ENCODE measurements at places on chromosomes 13 and 19.

- DNase-seq: no peak
Observed at GRCh38 chr13:42401376-42401775, 129.4 kb downstream of the AKAP11 start.

GRCh38 chr13:32674503-32674902, 88.3 kb downstream of the PDS5B start:
- no peak for DNase-seq

GRCh38 chr19:7494416-7495098, 5.7 kb upstream of the PEX11G start:
- DNase-seq: no peak

GRCh38 chr13:110546378-110546777, 15.1 kb downstream of the RAB20 start:
- no peak for DNase-seq

DNA sequence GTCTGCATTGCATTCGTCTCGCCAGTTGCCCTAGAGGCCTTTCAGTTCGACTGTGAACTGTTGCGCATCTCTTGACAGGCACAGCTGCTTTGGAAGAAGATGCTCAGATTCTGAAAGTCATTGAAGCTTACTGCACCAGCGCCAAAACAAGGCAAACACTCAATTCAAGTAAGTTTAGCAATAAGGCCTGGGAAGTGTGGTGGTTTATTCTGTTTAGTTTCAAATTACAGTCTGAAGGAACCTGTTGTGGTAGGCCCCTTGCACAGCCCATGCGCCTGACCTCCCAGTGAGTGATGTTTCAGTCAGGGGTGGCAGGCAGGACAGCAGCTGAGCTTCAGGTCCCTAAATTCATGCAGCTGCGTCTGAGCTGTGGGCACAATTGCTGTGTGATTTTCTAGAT, 32.2 kb upstream of the TEX29 start:
- no peak for DNase-seq

GRCh38 chr19:48866692-48867091, 1.7 kb downstream of the PLEKHA4 start:
- no peak for DNase-seq

GRCh38 chr19:51480590-51480989, 2.3 kb downstream of the CEACAM18 start:
- DNase-seq: no peak

GRCh38 chr13:73616861-73617260, 517.3 kb downstream of the KLF12 start:
- no peak for DNase-seq

DNA sequence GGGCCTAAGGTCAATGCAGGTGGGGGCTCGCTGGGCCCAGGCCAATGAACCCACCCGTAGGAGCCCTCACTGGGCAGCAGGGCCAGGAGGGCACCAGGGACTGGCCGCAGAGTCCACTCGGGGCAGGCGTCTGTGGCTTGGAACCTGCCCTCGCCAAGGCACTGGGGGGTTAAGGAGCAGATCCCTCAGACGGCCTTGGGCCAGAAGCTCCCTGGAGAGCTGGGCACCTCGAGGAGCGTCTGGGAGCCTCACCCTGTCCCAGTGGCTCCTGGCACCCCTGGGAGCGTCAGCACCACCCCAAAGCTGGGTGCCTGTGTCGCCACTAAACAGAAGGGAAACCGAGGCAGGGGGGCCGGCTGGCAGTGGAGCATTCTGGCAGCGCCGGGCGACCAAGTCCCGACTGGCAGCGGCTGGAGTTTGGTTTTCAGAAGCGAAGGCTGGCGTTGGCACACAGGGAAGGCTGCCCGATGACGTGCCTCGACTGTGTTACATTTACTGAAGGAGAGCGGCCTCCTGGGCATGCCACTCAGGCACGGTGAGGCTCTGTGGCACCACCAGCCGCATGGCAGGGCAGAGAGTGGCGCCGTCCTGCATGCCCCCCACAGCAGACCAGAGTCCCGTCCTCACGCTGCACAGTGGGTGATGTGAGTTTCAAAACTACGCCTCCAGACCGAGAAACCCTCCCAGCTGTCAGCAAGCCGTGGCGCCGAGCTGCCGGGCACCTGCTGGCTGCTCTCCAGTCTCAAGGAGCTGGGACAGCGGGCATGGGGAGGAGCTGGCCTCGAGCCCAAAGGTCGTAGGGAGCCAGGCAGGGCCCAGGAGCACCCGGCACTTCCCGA, 9.2 kb upstream of the MEX3D start:
- no peak for DNase-seq

DNA sequence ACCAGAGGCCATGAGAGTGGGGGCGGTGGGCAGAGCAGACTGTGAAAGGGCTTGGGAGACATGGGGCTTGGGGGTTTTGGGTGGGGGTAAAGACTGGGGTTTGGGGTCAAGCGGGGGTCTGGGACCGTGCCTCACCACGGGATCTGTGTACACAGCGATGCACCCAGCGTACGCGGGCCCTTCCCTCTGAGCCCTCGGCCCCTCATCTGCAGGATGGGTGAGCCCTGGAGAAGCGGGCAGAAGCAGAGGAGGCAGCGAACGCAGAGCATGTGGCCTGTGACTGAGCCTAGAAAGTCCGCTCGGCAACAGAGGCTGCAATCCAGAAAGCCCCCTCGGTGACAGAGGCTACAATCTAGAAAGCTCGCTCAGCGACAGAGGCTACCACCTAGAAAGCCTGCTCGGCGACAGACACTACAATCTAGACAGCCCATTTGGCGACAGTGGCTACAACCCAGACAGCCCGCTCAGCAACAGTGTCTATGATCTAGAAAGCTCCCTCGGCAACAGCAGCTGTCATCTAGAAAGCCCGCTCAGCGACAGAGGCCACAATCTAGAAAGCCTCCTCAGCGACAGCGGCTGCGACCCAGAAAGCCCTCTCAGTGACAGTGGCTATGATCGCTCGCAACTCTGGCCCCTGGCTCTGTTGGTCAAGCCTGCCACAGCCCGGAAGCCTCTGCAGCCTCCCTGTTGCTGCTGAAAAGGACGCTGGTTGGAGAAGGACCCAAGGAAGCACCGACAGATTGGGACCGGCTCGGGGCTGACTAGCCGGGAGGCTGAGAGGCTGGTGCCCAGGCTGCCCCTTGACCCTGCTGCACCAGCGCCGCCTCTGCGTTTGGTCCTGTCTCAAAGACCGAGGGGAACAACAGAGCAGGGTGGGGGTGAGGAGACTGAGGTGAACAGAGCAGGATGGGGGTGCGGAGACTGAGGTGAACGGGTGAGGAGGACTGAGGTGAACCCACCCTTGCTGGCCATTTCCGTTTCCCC, 68.6 kb downstream of the SPACA7 start:
- DNase-seq: no peak

DNA sequence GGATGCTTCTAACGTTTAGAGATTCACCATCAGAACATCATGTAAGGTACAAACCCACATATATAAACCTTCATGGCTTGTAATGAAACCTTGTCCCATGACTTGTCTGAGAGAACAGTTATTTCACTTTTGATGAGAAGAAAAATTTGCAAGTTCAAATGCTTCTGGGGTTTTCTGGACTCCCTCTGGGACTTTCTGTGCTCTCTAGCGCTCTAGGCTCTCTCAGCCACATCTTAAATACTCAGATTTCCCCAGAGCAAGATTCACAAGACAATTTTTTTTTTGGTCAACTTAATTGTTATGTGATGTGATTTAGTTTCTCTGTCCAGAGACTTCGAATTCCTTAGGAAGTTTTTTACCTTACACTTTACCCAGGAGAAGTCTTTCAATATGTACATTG, 282.8 kb upstream of the EDNRB start:
- no peak for DNase-seq

DNA sequence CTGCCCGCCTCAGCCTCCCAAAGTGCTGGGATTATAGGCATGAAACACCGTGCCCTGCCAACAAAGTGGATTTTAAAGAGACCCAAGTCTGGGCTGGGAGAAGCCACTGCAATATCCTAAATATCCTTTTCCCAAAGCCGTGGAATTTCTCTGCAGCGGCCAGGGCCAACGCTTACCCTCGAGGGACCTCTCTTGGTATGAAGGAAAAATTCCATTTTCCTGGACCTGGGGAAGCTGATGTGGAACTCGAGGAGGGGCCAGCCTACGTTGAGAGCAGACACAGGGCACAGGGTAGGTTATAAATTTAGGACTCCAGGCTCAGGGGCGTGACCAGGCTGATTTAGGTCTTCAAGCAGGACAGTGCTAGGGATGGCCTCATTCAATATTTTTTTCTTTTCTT, 17.7 kb upstream of the UPF1 start:
- DNase-seq: no peak

DNA sequence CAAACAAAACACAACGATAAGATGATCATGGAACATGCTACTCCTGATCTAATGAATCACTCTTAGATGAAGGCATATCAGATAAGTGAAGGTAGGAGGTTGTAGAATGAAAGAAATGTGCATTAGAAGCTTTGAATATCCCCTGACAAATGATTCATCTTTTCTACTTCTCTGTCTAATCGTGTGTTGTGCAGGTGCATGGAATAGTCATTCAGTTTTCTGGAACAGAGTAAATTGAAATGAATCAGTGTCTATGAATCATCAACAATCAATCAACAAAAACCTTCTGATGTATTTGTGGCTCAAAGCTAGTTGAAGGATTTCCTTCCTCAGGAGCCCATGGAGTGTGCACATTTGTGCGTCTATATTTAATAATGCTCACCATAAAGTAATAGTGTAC, 1290.4 kb upstream of the PCDH20 start:
- no peak for DNase-seq

DNA sequence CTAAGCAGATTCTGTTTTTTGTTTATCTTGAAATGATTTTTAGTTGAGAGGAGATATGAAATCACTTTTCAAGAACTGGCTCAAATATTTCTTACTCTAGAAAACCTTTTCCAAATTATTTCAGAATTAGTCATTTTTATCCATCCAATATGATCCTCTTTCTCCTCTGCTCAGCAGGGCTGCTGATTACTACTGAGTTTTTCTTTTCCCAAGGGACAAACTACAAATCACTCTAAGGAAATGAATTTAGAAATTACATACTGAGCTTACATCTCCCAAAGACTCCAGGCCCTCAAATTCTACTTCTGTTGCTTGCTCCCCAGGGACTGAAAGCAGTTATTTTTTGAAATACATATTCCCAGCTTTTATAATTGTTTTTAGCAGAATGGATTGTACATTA, 87.4 kb upstream of the UFM1 start:
- no peak for DNase-seq

DNA sequence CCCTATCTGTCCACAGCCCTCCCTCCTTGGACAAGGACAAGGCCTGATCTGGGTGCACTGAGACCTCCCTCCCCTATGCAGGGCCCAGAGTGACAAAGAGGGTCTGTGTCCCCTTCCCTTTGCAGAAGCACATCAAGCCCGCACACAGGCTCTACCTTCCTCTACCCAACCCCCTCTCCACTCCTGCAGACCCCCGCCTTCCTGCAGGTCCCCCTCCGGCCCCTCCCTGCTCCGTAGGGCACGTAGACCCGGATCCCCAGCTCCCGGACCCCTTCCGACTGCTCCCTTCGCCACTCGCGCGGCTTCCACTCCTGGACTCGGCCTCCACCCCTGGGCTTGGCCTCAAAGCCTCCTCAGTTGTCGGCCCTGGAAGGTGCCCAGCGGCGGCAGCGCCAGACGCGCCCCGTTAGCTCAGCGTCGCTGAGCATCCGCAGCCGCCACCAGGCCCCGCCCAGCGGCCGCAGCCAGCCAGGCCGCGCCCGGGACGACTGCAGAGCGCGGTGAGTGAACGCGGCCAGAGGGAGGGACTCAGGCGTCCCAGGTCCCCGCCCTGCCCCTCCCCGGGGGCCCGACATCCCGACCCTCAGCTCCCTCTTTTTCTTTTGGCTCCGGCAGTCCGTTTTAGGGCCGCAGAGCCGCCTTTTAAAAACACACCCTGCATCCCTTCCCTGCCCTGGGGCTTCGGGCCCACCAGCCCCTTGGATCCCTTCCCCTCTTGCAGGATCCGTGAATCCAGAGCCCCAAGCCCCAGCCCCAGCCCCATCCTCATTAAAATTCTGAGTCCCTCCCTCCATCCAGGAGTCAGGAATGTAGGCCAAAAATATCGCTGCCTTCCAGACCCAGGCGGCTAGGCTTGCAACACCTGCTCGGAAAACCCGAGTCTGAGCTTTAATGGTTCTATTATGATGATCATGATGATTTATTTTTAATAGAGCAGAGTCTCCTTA, 1.5 kb upstream of the MYADM start:
- no peak for DNase-seq

DNA sequence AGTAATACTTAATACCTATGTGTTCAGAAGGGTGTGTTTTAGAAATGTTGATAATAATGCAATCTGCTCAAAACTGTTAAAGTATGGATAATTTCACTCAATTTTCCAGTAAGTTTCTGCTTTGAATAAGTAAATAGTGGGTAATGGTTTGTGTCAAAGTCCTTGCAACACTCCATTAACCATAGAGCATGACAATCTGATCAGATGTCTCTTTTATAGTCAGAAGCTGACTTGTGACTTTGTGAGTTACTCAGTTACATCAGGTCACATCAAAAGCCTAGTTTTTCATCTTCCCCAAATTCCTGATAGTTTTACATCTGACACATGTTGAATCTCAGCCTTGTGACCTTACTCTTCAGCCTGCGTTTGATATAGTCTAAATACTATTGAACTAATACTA, 338.0 kb downstream of the EFNB2 start:
- no peak for DNase-seq

DNA sequence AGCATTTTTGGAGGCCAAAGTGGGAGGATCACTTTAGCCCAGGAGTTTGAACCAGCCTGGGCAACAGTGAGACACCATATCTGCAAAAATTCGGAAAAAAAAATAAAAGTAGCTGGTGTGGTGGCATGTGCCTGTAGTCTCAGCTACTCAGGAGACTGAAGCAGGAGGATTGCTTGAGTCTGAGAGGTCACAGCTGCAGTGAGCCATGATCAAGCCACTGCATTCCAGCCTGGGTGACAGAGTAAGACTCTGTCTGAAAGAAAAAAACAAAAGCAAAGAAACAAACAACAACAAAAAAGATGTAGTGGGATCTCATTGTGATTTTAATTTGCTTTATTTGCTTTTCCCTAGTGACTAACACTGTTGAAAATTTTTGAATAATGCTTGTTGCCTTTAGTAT, 394.7 kb upstream of the KLHL1 start:
- DNase-seq: no peak

DNA sequence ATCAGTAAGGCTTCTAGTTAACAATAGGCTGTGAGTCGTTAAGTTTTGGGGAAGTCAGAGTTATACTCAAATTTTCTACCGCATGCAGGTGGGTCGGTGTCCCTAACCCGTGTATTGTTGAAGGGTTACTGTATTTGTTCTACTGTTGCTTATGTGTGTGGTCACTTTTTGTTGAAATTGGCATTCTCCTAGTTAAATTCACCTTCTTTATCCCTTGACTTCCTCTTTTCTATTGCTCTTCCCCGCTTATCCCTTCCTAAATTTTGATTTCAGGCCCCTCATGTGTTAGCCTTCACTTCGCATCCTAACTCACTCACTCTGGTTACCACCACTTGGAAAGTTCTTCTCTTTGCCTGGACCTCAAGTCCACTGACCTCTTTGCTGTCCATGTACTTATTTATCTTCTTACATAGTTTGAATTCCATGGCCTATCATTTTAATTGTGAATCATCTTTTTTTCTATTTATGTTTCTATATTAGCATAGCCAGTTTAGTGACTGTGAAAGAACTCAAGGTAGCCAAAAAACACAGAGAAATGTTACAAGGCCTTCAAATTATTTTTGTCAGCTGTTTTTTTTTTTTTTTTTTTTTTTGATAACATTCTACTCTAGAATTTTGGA, 52.9 kb downstream of the NDFIP2 start:
- DNase-seq: no peak

Measured in cortex of kidney (tissue), 1 donor.